NCI-H1930 (cell line): ENCODE measurements at places on chromosomes 7 and 10.

DNA sequence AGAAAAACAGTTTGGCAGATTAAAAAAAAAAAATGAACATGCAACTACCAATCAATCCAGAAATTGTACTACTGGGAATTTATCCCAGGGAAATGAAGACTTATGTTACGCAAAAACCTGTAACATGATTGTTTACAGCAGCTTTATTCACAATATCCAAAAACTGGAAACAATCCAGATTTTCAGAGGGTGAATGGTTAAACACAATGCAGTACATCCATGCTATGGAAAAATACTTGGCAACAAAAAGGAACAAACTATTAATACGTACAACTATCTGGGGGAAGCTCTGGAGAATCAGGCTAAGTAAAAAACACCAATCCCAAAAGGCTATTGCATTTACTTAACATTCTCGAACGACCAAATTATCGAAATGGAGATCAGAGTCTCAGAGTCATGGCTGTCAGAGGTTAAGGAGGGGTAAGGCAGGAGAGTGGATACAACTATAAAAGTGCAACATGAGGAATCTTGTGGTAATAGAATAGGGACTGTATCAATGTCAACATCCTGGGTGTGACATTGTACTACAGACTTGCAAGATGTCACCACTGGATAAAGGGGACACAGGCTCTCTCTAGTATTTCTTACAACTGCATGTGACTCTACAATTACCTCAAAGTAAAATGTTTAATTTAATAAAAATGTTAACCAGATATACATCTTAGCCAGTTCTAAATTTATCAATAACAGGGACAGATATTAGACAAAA is 21.5 kb upstream of the RUFY2 start:
- no peak for DNase-seq

DNA sequence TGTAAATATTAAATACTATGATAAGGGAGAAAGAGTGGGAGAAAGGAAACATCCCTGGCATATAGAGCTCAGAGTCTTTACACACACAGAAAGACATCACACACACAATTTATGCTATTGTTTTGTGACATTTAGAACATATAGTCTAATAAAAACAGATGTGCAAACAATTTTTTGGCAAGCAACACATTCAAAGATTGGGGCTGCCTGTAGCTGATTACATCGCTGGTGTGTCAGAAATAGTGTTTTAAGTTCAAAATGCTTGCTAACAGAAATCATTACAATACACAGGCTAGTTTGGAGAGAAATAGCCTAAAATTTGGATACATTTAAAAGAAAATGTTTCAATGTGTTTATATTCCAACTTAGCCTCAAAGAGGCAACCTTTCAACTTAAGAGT is 256.7 kb upstream of the NPVF start:
- DNase-seq = no peak

DNA sequence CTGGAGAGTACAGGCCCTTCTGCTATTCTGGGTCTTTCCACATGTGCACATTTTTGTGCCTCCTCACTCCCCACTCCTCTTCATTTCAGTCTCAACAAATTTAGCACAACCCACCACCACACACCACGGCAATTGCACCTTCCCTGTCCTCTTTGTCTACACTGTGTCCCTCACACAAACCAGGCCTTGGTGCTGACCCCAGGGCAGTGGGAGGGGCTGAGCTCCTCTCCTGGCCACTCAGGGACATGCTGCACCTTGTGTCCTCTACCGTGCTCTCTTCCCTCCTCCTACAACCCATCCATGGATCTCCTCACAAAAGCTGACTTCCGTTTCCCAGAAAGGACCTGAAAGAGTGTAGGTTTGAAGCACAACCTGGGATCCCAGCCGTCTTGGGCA is 90.9 kb upstream of the IKZF1 start:
- no peak for DNase-seq

DNA sequence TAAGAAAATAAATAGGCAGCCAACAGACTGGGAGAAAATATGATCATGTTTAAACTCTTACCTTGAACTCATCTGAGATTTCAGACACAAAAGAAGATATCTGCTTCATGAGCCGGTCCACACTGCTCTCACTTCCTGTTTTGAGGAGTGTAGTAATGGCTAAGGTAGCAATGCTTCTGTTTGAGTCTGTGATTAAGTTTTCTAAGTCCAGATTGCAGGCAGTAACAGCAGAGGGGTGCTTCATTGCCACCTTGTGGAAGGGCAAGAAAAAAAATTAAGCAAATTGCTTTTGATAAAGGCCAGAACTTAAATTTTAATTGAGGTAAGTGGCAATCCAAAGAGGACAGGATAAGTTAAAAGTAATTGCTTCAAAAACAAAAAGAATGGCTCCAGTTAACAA is 69.1 kb downstream of the MEST start:
- no peak for DNase-seq

- no peak for DNase-seq
Observed at GRCh38 chr7:152074673-152075072, 49.2 kb downstream of the GALNT11 start.

GRCh38 chr10:66025186-66025585 is 900.6 kb upstream of the LRRTM3 start:
- DNase-seq = no peak

DNA sequence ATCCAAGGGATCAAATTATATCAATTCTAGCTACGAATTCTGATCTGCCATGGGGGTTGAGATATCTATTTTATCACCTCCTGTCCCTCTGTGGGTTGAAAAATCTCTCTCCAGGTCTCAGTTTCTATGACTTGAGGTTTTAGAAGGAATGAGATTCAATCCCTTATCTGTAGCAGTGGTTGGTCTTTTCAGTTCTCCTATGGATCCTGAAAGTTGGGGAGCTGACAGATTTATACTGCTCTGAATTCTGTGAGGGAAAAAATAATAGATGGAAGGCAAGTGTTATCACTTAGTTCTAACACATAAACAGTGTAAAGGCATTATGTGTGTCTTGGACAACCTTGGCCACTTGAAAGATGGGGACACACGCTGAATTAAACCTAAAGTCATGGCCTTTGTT is 15.8 kb upstream of the FBXW4 start:
- no peak for DNase-seq

DNA sequence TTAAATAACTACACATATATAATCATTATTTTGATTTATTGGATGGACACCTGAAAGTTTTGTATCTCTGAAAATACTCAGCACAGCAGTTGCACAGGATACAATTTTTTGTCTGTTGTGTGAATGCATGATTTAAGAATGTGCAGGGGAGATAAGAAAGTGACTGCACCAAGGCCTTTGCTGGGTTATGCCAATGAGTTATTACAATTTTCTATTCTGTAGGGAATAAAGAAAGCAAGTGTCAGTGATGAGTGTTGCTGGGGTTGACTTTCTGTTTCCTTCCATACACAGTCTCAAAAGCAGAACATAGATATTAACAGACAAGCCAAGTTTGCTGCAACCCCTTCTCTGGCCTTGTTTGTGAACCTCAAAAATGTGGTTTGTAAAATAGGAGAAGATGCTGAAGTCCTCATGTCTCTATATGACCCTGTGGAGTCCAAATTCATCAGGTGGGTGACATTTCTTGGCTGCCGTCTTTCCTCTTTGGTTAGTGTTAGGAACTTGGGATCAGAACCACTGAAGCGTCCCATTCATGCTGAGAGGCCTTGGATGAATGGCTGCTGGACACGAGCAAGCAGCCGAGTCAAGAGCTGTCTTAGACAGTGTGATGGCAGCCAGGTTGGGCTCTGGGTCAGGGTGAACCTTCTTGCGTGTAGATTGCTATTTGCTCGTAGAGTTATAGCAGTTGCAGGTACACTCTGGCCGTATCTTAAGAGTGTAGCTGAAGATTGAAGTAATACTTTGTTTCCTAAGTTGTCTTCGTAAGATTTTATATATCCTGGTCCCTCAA is 92.8 kb downstream of the DOCK1 start:
- DNase-seq = no peak

DNA sequence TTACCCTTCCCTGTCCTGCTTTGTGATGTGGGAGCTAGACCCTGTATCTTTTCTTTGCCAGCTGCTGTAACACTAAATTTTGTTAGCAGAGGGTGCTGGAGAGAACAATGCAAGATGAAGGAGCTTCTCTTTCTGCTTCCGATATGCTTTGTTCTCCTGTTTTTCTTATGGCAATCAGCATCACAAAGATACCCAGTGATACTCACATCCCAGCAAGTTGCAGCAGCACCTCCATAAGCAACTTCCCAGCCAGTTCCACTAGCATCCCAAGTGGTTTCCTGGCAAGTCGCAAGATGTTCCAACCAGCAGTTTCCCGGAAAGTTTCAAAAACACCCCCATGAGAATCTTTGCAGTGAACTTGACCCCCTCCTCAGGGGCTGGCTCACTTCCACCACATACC is 148.6 kb downstream of the IMMP2L start:
- no peak for DNase-seq

GRCh38 chr7:68511281-68511680 is 1087.0 kb upstream of the AUTS2 start:
- DNase-seq = no peak

DNA sequence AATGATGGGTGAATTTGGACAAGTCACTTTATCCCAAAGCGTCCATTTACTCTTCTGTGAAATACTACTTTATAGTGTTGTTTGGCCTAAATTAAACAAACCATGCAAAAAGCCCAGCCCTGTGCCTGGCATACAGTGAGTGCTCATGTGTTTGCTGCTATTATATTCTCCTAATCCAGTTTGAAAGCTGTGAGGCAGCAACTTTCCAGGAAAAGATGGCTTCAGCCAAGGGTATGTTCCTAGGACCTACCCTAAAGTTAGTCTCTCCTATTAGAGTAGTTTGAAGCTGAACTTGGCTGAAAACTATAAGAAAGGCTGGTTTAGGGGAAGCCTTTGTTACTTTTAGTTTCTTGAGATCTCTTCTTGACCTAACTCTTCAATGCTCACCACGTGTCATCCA is 19.9 kb downstream of the ACSL5 start:
- no peak for DNase-seq

GRCh38 chr10:43865265-43866135 is 216.8 kb upstream of the ZNF32 start:
- DNase-seq = no peak
